ENCODE measurements at places on chromosomes 6 and 20. TPM values are rescaled to one million over a fixed set of nuclear protein-coding genes. Genes with fewer than 3 reads are reported as not detected.

Gene GFRA4
- polyA plus RNA-seq, result not detected

Gene GPR63
- not detected for polyA plus RNA-seq

Gene PRRT1
- not detected for polyA plus RNA-seq

Gene CDSN
- not detected for polyA plus RNA-seq

Gene CLPSL2
- not detected for polyA plus RNA-seq

Gene ZBTB46
- not detected for polyA plus RNA-seq

Gene CYP39A1
- polyA plus RNA-seq, result not detected

Gene CRIP3
- polyA plus RNA-seq, result 3.2 TPM

Gene MUC22
- polyA plus RNA-seq, result not detected

Gene BMP6
- 1.0 TPM for polyA plus RNA-seq

Gene MDFI
- not detected for polyA plus RNA-seq

Gene CCDC28A
- 62.4 TPM for polyA plus RNA-seq

Gene ENPP4
- 7.8 TPM for polyA plus RNA-seq

Gene NNAT
- 0.39 TPM for polyA plus RNA-seq

Gene PLTP
- polyA plus RNA-seq, result 10.2 TPM

Gene CFAP61
- not detected for polyA plus RNA-seq

Gene SAMD10
- polyA plus RNA-seq, result 5.6 TPM

Gene NCOA5
- polyA plus RNA-seq, result 25.5 TPM

Gene RIPPLY2
- polyA plus RNA-seq, result not detected

Gene PNLDC1
- polyA plus RNA-seq, result not detected

Gene TSHZ2
- not detected for polyA plus RNA-seq

Gene PAK5
- not detected for polyA plus RNA-seq

Gene LGSN
- not detected for polyA plus RNA-seq

Gene THBD
- not detected for polyA plus RNA-seq

Gene TMEM200A
- not detected for polyA plus RNA-seq

Gene TINAG
- not detected for polyA plus RNA-seq

Gene DLK2
- polyA plus RNA-seq, result 0.39 TPM

Gene OR2B2
- not detected for polyA plus RNA-seq
